Omental fat pad (tissue), 4 donors: ENCODE measurements at places on chromosomes 5 and 9. TPM values are rescaled to one million over a fixed set of nuclear protein-coding genes. Genes with fewer than 3 reads are reported as not detected.
A peak's percentile ranks its signal among the peaks of the same experiment; 100 is the strongest.

PPP1R2B gene
- not detected for total RNA-seq

- DNase-seq: no peak
Observed at GRCh38 chr5:39024005-39024404, 50.2 kb downstream of the RICTOR start.

- DNase-seq: no peak
Observed at GRCh38 chr5:61805101-61805500, 473.0 kb downstream of the ZSWIM6 start.

DNA sequence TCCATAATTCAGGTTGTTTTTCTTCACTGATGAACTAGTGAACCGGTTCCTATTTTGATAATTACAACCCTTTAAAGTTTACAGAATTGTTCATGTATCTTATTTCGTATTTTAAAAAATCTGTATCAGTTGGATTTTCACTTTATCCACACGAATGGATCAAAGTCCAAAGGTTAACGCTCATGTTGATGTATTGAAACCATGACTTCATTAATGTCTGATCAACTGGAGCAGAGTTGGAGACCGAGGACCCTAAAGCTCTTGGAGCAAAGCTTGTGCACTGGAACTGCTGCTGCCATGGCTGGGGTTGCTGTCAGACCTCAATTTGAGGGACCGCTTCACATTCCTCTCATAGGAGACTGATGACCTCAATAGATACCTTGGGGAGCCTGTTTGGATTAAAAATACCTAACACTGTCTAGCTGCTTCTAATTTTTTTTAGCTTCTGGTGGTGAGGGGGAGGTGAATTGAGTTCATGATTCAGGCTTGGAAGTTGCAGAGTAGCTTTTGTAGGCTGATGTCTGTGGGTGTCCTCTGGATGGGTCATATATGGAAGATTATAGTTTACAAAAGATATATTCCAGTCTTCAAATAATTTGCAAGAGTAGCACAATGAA lies 45.1 kb downstream of the KIAA1958 start:
- DNase-seq: no peak

SPATA31A1 gene
- total RNA-seq: not detected

ANAPC2 gene
- total RNA-seq: 17.4 TPM

DNA sequence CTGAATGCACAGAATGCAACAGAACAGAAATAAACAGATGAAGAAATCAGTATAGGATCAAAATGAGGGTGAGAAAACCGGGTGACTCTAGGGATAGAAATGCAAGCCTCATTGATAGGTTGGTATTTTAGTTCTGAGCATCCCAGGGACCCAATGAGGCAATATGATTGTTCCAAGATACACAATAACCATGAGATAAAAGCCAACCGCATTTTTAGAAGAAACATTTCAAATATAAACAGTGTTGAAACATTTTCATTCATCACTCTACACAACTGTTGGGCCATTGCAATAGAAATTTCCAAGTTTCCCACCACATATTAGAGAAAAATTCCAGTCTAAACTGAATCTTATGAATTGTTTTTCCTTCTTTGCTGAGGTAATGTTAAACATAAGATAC lies 452.3 kb upstream of the PTGER4 start:
- DNase-seq: no peak

TEX48 gene
- total RNA-seq: not detected

- no peak for DNase-seq
Observed at GRCh38 chr9:30459156-30459555, 1925.3 kb upstream of the ACO1 start.

DNA sequence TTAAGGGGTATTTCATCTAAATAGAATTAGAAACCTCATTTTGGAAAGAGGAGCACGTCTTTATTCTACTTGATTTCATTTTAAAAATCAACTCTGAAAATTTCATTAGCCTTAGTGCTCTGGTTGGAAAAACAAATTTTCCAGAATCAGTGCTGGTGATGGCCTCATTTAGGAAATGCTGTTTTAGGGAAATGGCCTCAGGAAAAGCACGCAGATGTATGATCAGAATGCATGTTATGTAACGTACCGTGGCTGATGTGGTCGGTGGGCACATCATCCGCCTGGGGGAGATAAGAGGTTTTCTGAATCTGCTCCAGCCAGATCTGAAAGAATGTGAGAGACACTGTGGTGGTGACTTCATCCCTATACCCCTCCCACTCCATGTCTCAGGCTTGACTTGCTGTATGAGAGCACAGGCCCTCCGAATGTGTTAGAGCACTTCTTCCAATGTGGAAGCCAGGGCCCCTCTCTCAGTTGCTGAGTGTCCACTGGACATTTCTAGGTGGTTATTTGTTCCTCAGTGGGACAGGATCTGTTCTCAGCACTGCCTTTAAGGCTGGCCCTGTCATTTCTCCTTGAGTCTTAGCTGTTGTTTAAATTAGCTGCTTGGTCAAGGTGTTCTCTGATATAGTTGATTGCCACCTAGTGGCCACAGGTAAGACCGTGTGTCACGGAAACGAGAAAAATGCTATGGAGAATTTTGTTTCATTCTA lies 96.5 kb downstream of the ARHGAP26 start:
- DNase-seq: no peak

DNA sequence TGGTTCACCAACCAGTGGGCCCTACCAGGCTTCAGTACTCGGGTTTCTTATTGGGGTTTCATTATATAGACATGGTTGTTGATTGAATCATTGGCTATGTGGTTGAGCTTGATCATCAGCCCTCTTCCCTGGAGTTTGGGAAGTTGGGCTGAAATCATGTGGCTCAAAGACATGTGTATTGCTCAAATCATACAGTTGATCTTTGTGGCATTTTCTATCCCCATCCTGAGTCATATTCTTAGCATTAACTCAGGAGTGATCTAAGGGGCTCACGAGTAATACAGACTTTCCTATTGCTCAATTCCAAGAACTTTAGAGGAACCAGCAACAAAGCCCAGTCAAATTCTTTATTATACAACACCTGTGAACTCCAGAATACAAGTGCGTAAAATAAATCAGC lies 66.2 kb downstream of the SMC5 start:
- DNase-seq: no peak

DNA sequence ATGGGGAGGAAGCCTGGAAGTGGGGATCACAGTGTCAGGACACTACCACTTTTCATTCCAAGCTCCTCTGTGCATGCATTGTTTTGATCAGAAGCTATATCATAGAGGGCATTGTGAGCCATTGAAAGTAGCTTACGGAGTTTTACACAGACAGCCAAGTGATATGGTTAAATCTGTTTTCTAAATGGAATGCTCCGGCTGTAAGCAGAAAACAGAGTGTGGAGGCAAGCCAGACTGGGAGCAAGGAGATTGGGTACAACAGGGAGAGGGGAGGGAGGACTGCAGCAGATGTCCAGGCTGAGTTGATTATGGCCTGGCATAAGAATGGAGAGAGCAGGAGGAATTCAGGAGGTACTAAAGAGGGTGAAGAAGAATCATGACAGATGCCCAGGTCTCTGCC lies 15.5 kb upstream of the SOWAHA start:
- DNase-seq: no peak

FCN1 gene
- total RNA-seq: 13.2 TPM

DNA sequence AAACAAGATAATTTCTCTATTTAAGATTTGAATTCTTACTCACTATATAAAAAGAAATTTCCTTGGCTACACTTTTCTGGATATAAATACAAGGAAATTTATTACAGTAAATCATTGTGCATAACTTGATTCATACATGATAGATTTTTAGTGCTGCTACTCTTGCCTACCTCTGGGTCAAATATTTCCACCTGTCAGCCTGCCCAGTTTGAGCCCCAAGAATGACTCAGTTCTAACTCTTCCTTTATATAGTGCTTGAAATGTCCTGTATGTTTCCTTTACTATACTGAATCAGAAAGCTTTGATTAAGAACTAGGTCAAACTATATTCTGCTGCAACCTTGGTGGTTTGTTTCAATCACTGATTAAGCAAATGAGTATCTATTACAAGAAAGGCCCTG lies 147.4 kb upstream of the FTMT start:
- no peak for DNase-seq

DNA sequence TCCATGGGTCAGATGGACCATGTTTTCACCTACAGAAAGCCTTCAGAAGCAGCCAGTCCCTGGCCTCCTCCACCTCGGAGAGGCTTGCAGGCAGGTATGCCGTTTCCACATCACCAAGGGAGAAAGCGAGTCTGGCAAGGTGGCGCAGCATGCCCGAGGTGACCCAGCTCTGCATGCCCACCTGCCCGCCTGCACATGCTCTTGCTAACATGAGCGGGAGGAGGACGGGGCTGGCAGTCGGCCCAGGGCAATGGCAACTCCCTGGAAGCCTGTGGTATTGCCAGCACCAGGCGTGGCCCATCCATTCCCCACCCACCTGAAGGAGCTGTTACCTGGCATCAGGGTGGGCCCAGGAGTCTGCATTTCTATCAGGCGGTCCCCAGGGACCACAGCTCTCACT lies 3.3 kb upstream of the NINJ1 start:
- no peak for DNase-seq

DNA sequence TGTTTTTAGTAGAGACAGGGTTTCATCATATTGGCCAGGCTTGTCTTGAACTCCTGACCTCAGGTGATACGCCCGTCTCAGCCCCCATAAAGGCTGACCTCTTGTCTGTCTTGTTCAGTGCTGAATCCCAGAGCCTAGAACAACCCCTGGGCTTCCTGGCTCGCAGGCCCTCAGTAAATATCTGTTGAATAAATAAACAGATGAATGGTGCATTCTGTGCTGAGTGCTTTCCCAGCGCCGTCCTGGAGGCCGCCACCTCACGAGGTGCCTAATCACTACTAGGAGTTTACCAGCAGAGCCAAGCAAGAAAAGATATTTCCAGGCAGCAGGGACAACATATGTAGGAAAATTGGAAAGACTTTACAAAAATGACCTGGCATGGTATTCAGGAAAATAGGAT lies 88.5 kb downstream of the SNX24 start:
- DNase-seq: no peak

LECT2 gene
- total RNA-seq: not detected

- no peak for DNase-seq
Observed at GRCh38 chr9:5442400-5443011, 4.8 kb upstream of the PLGRKT start.

SLC6A3 gene
- total RNA-seq: 1.2 TPM

DNA sequence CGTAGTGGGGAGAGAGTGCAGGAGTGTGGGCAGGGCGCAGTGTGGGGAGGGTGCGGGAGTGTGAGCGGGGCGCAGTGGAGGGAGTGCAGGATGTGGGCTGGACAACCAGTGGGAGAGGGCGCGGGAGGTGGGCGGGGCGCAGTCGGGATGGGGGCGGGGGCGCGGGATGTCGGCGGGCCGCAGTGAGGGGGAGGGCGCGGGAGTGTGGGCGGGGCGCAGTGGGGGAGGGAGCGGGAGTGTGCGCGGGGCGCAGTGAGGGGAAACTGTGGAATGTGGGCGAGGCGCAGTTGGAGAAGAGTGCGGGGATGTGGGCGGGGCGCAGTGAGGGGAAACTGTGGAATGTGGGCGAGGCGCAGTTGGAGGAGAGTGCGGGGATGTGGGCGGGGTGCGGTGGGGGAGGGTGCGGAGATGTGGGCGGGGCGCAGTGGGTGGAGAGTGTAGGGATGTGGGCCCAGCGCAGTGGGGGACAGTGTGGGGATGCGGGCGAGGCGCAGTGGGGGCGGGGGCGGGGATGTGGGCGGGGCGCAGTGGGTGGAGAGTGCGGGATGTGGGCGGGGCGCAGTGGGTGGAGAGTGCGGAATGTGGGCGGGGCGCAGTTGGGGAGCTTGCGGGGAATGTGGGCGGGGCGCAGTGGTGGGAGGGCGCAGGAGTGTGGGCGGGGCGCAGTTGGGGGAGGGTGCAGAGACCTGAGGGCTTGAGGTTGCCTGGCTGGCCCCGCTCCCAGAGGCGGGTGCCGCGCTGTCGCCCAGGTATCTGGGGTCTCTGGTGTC lies at the start of gene NXNL2:
TSS of gene NXNL2 (plus strand) at position 723 of the 770 bp plus-strand sequence. CDS start 257 bp downstream, outside the sequence.
- DNase-seq: peak; percentile 41

- no peak for DNase-seq
Observed at GRCh38 chr5:1707467-1707866, 92.2 kb downstream of the MRPL36 start.

DNA sequence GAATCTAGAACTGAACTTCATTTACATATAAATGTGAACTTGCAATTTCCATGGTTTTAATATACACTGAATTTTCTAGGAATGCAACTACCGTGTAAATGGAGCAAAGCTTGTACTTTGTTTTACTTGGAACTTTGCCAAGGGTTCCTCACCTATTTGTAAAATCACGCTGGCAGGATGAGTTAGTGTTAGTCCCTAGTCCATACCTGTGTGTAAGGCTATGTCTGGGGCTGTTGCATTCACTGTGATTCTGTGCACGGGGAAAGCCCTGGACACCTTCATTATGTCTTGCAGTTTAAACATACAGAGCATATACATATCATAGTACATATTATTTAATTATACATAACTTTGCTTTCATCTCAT lies 119.9 kb downstream of the PAX5 start:
- DNase-seq: no peak

GRCh38 chr9:112328545-112328944 lies 4.9 kb downstream of the PTBP3 start:
- DNase-seq: no peak

CDX1 gene
- total RNA-seq: not detected

DNA sequence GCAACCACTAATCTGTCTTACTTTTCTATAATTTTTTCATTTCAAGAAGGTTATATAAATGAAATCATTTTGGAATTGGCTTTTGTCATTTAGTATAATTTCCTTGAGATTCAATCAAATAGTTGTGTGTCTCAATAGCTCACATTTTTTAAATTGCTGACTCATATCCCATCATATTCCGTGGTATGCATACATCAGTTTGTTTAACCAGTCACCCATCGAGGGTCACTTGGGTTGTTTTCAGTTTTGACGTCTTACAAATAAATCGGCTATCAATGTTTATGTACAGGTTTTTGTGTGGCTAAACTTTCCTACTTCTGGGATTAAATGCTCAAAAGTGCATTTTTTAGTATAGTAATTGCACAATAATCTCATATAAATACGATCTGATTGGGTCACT lies 185.5 kb downstream of the TAF11L14 start:
- DNase-seq: no peak

GRCh38 chr5:132414634-132415378 lies 45.3 kb downstream of the SLC22A5 start:
- DNase-seq: no peak

- no peak for DNase-seq
Observed at GRCh38 chr5:79295029-79295428, 59.1 kb downstream of the JMY start.

GARIN3 gene
- not detected for total RNA-seq

GRCh38 chr5:5652181-5652580 lies 229.7 kb downstream of the ICE1 start:
- no peak for DNase-seq

CCL19 gene
- not detected for total RNA-seq

DNA sequence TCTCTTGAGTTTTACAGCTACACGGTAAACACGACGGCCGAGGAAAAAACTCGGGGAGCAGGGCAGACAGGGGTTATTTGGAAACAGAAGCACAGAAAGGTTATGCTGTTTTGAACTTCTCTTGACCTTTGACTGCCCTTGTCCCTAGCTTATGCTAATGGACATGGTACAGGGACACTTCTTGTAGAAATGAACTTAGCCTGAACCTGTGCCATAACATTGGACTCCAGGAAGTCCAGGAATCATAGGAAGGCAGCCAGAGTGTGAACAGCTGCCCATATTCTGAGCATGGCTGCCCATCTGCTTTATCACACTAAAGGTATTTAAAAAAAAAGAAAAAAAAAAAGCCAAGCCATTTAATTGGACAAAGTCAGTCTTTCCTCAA lies 46.1 kb downstream of the NR6A1 start:
- DNase-seq: no peak

ARRDC3 gene
- total RNA-seq: 61.7 TPM

LCN15 gene
- total RNA-seq: not detected

PCDHB16 gene
- 2.3 TPM for total RNA-seq

GRCh38 chr9:11038366-11038765 lies 425.6 kb upstream of the PTPRD start:
- DNase-seq: no peak

GRCh38 chr9:27337236-27337635 lies 40.3 kb upstream of the EQTN start:
- no peak for DNase-seq
